ENCODE measurements at places on chromosomes 7 and 10. TPM values are rescaled to one million over a fixed set of nuclear protein-coding genes. Genes with fewer than 3 reads are reported as not detected.

DNA sequence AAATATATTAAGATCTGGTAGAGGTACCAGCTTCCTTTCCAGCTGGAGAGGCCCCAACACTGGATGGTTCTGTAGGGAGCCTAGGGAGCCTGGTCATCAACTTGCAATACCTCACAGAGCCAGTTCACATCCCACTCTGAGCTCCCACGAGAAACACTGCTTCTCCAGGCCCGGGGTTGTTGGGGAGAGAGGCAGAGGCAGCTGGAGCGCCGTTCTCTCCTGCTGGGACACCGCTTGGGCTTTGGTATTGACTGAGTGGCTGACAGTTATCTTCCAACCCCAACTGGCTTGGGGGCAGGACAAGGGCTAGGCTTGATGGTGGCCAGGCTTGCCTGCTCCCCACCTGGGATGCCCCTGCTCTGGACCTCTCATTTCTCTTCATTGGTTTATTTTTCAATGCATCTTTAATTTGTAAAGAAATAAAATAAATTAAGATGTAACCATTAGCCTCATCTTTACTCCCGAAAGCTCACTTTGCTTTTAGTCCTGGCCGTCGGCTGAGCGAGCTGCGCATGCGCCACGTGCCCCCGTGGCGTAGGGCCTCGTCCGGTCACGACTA lies 10.0 kb upstream of the CHCHD1 start:
- peak; percentile 91 for DNase-seq

- DNase-seq = no peak
Observed at GRCh38 chr7:109092268-109092667, 522.6 kb downstream of the DNAJB9 start.

GRCh38 chr10:48976196-48976595 lies 36.6 kb upstream of the LRRC18 start:
- DNase-seq = no peak

WIPF3 gene
- total RNA-seq = not detected

GRCh38 chr7:91112902-91113341 lies 151.3 kb upstream of the FZD1 start:
- DNase-seq = no peak

DNA sequence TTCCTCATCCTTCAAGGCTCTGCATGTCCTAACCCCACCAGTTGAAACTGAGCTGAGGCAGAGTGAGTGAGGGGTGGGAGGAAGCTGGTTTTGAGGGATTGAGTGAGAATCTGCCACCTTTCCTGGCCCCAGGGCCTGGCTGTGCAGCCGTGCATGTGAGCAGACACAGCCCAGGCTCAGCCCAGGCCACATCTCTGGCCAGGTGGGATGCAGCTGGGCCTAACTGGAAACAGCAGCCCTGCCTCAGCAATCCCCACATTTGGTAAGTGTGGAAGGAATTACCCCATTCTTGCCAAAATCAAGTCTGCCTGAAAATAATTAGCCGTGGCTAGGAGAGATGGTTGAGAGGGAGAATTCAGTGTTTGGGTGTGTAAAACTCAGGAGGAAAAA lies 116.6 kb downstream of the NEURL1 start:
- DNase-seq = no peak

DNA sequence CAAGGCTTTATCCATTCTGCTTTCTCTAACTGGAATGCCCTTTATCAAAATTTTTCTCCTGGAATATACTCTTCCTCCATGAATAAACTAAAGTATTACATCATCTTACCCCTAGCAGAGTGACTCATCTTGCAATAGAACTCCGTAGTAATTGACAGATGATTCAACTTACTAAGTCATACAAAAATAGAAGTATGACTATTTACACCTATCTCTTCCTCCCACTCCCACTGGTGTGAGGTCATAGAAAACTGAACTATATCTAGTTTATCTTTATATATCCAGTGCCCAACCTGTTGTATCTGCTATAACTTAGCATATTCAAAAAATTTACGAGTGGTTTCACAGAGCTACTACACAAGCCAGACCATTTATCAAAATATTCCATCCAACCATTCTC lies 26.1 kb downstream of the ABCB1 start:
- peak; percentile 34 for DNase-seq

IMMP2L gene
- total RNA-seq = 16.2 TPM

DNA sequence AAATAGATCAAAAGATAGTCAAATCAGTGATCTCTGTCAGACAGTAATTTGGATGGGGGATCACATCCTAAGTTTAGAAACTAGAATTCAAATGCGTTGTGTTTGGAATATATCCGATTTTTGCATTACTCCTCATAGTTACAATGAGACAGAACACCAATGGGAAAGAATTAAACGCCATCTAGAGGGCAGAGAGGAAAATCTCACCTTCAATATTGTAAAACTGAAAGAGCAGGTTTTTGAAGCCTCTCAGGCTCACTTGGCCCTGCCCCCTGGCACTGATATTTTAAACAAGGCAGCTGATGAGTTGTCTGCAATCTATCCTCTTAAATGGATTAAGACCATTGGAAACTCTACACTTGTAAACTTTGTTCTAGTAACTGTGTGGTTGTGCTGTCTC lies 17.7 kb downstream of the FRG2B start:
- no peak for DNase-seq

All from SJSA1 (cell line).